NCI-H1092 (cell line): ENCODE measurements at places on chromosomes 2 and 18.

DNA sequence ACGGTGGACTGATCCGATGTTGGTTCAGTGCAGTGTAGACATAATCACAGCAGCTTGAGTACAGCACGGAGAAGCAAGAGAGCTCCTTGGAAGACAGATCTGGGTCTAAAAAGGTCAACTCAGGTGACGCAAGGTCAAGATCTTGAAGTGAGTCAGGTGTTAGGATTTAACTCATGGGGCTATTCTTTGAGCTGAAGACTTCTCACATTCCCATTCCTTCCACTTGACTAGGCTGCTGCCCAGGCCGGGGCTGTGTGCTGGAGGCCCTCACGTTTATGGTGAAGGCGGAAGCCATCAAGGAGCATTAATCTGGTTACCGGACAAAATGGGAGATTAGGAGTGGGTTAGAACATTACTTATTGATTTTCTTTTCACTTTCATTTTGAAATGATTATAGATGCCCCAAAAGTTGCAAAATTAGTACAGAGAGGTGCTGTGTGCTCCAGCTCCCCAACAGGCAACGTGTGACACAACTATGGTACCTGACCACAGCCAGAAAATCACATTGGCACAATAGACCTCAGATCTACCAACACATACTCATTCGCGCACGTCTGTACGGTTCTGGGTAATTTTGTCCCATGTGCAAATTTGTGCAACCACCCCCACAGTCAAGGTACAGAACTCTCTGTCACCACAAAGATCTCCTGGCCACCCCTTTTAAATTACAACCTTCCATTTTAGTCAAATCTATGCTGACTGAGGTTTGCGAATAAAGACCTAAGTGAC lies 77.6 kb upstream of the SEC11C start:
- no peak for DNase-seq

- DNase-seq, result no peak
Measured at GRCh38 chr2:180040146-180040925, 33.2 kb upstream of the CWC22 start.

DNA sequence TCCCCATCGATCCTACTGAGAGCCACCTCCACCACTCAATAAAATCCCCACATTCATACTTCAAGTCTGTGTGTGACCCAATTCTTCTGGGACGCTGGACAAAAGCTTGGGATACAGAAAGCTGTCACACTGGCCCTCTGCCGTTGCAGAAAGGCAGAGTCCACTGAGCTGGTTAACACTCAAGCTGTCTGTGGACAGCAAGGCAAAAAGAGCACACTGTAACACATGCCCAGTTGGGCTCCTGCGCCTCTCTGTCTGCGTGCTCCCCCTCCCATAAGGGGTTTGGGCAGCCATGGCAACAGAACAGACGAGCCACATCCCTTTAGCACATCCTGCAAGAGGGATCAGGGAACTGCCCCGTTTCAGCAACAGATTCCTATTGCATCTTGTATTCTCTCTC lies 106.9 kb upstream of the RGPD4 start:
- no peak for DNase-seq

DNA sequence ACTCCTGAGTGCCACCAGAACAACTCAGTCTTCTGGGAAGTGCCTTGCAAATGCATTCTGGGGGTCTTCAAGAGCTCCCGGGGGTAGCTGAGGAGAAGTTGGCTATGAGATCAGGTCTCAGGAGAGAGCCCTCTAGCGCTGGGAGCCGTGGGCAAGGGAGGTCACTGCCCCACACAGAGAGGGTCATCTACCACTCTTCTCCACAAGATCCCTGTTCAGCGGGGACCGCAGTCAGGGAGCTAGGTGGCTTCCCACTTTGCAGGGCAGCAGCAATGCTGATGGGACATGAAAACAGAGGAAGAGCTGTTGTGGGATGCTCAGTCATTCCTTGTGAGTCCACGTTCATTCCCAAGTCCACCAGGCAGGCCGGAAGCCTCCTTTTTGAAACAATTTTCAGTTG lies 66.6 kb downstream of the ACKR3 start:
- DNase-seq, result no peak

DNA sequence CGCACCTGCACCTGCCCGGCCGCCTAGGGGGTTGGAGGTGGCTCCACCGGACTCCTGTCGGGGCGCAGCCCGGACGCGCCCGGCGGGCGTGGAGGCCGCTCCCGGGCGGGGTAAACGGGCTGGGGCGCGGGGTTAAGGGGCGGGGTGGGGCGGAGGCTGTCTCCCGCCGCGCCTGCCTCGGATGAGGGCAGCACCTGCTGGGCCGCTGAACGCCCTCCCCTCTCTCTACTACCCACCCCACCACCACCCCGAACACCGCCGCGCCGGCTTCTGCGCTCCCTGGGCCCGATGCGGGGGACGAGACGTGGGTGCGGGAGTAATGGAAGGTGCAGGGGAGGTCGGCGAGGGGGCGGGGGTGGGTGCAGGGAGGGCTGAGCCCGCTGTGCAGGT lies 224.8 kb upstream of the ID2 start:
- no peak for DNase-seq

GRCh38 chr2:227796045-227796711 lies 17.5 kb upstream of the CCL20 start:
- no peak for DNase-seq
